ENCODE measurements at places on chromosomes 16 and 17. TPM values are rescaled to one million over a fixed set of nuclear protein-coding genes. Genes with fewer than 3 reads are reported as not detected.

DNA sequence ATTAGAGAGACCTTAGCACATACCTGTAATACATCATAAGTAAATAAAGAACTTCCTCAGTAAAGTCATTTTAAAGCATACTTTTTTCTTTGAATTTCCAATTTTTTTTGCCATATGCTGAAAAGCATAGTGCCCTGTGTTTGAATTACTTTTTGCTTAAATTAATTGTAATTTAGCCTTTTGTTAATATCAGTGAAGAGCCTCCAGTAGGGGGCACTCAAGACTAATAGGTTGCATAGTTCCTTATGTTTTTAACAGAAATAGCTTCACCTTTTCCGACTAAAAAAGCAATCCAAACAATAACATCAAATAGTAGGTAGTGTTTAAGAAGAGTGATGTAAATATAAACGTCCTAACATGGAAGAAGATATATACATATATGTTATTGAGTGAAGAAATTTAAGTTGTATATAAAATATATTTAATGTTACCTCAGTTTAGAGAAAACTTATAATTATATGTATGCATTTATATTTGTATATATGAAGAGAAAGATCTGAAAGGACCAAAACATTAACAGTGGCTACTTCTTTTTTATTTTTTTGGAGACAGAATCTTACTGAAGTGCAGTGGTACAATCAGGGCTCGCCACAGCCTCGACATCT is 18.6 kb downstream of the RAD51C start:
- peak; percentile 15 for DNase-seq

The EVPLL gene
- not detected for total RNA-seq

The HLF gene
- total RNA-seq, result 0.75 TPM

The PER1 gene
- 17.1 TPM for total RNA-seq

The KRTAP2-3 gene
- total RNA-seq, result 11.6 TPM

The CD300LB gene
- total RNA-seq, result not detected

Measured in epithelial cell of proximal tubule (primary cell).